Activated naive CD4-positive, alpha-beta T cell (primary cell): ENCODE measurements at places on chromosomes 11 and 22.

DNA sequence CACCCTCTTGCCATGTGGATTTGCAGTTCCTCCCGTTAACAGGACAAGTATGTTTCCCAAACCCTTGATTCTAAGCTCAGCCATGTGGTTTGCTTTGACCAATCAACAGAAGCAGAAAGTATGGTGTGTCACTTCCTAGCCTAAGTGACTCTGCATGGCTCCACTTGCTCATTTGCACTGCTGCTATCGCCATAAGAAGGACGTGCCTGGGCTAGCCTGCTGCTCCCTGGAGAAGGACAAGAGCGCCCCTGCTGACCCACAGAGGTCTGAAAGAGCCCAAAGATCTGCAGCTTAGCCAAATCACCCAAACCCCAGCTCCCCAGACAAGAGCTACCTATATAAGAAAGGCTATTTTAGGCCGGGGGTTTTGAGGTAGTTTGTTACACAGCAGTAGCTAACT, 18.0 kb downstream of the TBRG1 start:
- DNase-seq, result no peak

DNA sequence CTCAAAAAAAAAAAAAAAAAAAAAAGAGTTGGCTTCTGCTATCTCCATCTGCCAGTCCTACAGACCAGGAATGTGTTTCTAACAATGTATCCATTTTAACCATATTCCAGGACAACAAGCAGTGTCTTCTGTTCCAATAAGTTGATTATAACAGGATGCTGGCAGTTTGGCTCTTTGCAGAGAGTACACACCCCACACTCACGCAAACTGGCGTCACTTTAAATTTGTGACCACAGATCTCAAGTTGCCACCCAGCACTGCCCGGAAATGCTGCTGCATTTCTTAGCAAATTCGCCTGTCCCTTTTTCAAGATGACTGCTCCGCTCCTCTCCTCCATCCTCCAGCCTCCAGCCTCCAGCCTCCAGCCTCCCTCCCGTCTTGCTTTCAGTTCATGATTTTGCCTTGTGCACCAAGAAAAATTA, 44.3 kb downstream of the SCGB1A1 start:
- no peak for DNase-seq

DNA sequence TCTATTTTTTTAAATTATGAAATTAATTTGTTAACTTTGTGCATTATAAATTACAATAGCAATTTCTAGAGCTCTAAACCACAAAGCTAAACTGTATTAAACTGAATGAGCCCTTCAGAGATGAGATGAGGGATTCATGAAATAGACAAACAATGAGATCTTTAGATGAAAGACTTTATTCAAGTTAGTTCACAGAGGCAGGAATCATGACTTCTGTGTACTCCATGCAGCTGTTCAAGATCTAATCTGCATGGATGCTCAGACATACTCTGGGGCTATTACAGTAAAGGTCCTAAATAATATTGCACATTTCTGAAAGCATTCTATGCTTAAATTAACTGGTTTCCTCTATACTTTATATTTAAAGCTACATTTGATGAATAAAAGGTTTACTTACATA, 122.7 kb downstream of the FCHSD2 start:
- DNase-seq, result no peak

GRCh38 chr11:7655253-7656217, 17.8 kb downstream of the CYB5R2 start:
- no peak for DNase-seq

DNA sequence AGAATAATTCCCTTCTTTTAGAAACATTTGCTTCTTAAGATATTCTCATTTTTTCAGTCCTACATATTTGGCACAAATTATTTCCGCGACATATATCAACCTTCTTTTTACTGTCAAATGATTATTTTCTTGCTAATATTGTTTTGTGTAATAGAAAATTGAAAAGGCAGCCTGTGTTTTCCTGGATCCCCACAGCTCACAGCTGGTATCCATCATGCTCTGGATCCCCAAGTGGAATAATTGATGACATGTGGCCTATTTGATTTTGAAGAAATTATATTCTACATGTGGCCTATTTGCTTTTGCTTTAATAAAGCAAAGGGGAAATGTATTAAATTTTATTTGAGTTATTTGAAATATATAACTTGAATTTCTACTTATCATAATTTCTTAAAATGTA, 199.4 kb upstream of the LUZP2 start:
- DNase-seq, result no peak
